ENCODE measurements at places on chromosomes 1 and 21.

GRCh38 chr21:25501462-25501861 is 105.8 kb downstream of the MRPL39 start:
- DNase-seq = no peak

GRCh38 chr21:45779226-45779625 is 135.7 kb downstream of the PCBP3 start:
- DNase-seq = no peak

DNA sequence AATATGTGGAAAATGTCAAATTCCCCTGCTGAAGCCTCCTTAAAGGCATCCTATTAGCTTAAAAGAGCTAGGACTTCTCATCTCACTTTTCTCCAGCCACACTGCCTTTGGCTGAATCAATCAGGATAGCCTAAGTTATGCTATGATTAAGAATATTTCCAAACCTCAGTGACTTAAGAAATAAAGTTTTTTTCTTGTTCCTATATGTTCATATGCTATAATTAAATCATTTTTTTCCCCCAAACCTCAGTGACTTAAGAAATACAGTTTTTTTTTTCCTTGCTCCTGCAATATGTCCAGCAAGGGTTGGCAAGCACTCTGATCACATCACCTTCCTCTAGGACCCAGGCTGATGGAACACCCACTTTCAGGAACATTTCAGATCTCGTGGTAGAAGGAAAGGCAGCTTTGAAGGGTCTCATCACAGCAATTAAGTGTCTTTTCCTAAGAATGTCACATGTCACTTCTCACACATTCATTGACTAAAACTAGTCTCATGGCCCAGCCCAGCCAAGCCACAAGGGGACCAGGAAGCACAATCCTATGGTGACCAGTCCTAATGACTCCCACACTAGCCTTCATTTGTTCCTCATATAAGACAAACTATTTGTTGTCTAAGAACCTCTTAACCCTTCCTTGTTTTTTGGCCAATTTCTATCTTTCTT is 6.3 kb upstream of the JUN start:
- no peak for DNase-seq

DNA sequence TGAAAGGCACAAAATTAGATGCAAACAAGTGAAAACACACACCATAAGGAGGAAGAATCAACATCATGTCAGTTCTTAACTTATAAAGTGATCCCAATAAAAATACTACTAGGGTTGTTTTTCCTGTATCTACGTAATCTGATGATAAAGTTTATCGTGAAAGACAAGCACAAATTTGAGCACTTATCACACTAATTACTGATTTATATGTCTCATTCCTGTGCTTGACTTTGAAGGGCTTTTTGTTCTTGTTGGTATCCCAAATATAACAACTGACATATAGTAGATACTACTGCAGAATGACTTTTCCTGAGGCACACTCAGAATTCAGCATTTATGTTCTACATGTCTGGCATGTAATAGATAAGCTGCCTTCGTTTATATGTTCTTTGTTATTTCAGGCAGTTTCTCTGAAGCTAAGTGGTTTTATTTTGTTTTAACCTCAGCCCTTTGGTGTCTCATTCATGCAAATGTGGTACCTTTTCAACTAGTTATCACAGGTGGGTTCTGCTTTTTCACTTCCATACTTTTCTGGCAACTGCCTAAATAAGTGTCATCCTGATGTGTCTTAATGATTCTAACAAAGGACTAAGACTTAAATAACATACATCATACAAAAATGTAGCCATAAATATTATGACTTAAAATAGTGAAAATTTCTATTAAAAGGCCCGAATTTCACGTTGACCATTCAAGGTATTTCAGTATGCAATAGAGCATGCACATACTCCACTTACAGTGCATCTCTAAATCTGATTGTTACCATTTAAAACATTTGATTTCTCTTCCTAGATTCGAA is 73.2 kb downstream of the LRRC8C start:
- DNase-seq = no peak

- no peak for DNase-seq
Measured at GRCh38 chr1:224732377-224733026, 116.4 kb downstream of the CNIH3 start.

- DNase-seq = no peak
Measured at GRCh38 chr1:41894101-41894807, 24.5 kb downstream of the HIVEP3 start.

- no peak for DNase-seq
Measured at GRCh38 chr1:97084546-97084945, 363.0 kb downstream of the PTBP2 start.

GRCh38 chr1:1376551-1377226 is 1.7 kb upstream of the AURKAIP1 start:
- no peak for DNase-seq

DNA sequence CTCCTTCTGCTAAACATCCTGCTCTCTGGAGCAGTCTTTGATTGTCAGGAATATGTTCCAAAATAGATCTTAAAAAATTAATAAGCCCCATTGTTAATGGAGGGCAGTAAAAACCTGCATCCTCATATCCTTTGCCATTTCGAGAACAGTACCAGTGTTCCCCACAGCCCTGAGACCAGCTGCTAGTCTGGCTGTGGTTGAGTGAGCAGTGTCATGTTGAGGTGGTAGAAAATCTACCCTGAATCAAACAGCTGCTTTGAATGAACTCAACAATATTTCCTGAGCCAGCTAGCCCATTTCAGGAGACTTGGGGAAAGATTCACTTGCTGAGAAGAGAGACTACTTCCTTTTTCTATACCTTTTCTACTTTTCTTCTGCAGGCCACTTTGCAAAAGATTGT is 24.4 kb downstream of the FABP3 start:
- no peak for DNase-seq

- no peak for DNase-seq
Measured at GRCh38 chr21:40660461-40660860, 186.5 kb downstream of the DSCAM start.

DNA sequence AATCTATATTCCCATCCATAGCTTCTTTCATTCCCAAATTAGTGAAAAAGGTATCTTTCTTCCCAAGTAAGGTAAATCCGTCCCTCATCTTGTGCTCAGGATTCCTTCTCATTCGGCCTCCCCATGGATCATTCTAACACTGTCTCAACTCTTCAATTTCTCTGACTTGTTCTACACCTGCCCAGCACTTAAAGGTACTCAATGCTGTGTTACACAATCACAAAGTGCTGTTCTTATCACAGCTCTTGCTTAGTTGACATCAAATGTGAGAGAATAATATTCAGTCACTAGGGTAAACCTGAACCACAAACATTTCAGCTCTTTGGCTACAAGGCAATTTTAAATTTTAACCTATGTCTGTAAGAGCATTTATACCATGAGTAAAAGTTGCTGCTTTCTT is 94.8 kb downstream of the DIRAS3 start:
- DNase-seq = no peak

DNA sequence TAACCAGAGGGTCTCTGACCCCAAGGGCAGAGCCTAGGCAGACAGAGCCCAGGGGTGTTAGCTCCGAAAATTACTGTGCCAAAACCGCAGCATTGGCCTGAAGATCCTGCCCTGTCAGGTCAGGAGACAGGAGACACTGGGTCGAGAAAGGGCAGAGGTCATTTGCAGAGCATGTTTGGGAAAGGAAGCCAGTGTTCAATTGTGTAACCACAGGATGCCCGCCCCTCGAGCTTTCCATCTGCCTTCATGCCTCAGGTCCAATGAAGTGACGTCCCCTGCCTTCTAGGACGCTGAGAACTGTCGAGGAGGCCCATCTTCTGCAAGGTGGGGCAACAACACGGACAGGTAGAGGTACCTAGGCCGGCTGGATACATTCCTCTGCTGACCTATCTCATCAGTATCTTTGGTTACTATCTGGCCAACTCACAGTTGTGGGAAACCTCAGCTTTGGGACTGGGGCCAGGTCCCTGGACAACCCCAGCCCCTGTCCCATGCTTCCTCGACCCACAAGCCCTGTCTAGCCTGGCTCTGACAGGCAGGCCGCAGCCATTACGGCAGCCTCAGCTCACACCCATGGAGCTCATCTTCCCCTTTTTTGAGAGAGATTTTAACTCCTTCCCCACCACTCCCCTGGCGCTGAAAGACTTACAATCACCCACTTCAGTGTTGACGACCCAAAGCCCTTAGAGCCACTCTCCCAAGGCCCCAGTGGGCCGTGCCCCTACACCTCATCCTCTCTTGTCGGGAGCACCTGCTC is 1.3 kb downstream of the ARL8A start:
- DNase-seq = no peak

- no peak for DNase-seq
Measured at GRCh38 chr1:235625340-235625739, 24.2 kb downstream of the GNG4 start.

DNA sequence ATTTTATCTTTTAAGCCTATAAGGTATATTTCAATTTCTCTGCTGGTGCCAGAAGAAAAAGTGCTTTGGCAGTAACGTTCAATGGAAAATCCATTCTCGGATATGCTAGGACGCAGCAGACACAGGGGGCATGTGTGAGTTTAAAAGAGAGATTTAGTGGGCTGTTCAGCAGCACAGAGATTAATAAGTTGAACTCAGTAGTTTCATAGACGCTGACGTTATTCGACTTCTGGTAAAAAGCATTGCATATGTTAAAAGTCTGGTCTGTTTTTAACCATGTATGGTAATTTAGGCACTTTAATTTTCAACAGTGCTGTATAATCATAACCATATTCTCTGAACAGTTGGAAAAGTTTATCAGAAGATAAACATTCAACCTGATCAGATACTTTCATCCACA is 99.6 kb downstream of the ATP6V1G3 start:
- no peak for DNase-seq

- DNase-seq = no peak
Measured at GRCh38 chr1:1600861-1601563, 1.1 kb upstream of the FNDC10 start.

GRCh38 chr1:241957692-241958494 is at the start of gene BECN2:
TSS of gene BECN2 (plus strand) at chr1:241957767. CDS start at chr1:241957767, 0 bp downstream.
- DNase-seq = no peak

- DNase-seq = no peak
Measured at GRCh38 chr1:20978413-20978812, 191.3 kb upstream of the HP1BP3 start.

- DNase-seq = no peak
Measured at GRCh38 chr1:65512967-65513780, 92.7 kb downstream of the LEPR start.

Data from NCI-H2171 (cell line).